ENCODE measurements at places on chromosomes 7 and 10.

DNA sequence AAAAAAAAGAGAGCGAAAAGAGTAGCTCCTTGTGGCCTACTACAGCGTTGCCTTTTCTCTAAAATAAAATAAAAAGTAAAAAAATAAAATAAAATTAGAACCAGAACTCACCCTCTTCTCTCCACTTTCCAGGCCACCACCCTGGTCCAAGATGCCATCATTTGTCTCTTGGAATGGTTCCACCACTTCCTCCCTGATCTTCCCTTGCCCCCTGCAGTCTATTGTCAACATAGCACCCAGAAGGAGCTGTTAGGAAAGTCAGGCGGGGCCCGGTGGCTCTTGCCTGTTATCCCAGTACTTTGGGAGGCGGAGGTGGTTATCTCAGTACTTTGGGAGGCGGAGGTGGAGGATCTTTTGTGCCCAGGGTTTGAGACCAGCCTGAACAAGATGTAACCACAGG is 7.6 kb upstream of the GRID2IP start:
- DNase-seq: peak; percentile 18

DNA sequence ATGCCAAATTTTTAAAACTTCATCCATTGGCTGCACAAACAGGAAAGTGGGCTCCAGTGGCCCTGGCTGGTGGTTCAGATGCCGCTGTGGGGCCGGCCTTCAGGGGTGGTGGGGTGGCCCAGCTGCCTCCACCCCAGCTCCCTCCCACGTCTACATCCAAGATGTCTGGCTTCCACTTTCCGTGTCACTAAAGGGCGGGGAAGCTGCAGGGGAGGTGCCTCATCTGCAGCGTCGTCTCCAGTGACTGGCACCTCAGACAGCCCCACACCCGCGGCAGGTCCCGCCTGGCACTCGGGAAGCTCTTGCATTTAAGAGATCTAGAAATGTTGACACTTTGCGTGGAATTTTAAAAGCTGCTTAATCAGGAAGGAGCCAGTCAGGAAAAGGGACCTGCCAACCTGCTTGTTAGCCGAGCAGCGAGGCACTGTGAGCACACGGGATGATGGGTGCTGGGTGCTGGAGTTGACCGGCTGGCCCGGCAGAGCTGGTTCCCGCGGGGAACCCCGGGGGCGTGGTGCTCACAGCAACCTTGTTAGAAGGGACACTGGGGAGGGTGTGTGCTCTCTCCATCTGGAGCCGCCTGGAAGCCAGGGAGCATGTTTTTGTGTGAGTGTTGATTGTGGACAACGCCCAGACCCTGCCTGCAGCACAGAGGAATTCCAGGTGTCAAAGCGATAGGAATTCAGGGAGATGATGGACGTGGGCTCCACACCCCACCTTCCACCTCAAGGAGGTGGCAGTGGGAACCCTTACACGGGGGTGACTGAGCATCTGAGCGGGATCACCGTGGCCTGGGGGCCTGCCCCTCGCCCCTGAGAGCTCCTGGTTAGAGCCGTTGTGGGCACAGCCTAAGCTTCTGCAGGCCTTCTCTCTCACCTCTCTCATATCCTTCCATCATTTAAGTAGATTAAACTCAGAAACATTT is 320.5 kb downstream of the PTPRN2 start:
- DNase-seq: no peak

- DNase-seq: no peak
These were observed 255.3 kb downstream of the DNAJB9 start for GRCh38 chr7:108824840-108825580.

GRCh38 chr7:29605671-29606070 is 42.0 kb downstream of the PRR15 start:
- no peak for DNase-seq

DNA sequence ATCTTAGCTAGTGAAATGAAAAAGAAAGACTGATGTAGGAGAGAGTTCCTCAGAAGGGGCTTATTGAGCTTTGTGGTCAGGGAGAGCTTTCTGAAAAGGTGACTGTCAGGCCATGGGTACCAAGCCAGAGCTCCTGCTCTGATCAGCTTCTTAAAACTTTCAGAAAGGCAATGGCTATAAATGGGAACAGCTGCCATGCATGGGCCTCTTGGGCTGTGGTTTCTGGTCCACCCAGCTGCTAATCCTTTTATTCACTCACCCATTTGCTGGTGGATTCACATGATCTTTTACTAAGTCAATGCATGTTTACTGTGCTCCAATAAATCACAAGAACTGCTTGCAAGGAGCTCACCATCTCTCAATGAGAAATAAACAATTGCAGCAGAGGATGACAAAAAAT is 60.1 kb upstream of the ZPBP start:
- DNase-seq: no peak

GRCh38 chr10:108899670-108900069 is 1023.6 kb downstream of the XPNPEP1 start:
- DNase-seq: no peak

- DNase-seq: no peak
These were observed 43.6 kb upstream of the BAMBI start for GRCh38 chr10:28633750-28634149.

DNA sequence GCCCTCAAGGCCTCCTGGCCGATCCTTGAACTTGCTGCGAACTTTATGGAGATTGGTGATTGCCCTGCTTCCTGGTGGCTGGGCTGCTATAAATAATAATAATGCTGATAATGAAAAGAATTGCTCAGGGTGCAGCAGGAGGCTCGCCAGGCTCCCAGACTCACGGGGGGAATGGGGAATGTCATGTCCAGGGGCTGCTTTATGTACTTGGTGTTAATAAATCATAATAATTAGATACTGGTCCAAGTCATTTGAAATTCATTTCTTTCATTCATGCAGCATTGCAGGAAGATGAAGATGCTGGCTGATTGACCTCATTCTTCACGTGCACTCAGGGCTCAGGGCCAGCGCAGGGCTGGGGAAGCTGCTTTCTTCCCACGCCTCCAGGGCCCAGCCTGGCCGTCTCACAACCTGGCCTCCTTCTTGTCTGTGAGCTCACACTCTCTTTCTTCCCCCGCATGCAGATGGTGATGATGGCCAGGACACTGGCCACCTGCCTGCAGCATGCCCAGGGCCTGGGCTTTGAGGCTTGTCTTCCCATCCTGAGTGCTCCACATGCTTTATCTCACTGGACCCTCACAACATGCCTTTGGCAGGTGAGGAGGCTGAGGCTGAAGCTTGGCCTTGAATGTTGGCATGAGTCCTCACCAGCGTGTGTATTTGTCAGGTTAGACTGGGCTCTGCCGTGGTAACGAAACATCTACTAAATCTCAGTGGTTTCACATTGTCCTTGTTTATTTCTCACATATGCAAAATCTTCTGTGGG is 138.4 kb upstream of the TNS3 start:
- no peak for DNase-seq

GRCh38 chr10:104317269-104317710 is 21.0 kb downstream of the ITPRIP start:
- DNase-seq: no peak

DNA sequence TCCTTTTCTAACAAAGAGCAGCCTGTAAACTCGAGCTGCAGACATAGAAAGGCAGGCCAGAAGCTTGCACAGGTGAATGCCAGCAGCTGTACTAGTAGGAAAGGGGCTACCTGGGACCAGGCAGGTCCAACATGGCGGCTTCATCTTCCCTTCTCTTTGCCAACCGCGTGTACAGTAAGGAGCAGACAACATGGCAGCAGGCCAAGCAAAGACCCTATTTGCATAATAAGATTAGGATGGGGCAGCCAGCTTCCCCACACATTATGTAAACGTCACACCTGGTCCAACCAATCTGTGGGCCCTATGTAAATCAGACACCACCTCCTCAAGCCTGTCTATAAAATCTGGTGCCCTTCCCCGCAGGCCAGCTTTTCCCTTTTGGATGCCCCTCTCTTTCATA is 1186.5 kb upstream of the AUTS2 start:
- no peak for DNase-seq

DNA sequence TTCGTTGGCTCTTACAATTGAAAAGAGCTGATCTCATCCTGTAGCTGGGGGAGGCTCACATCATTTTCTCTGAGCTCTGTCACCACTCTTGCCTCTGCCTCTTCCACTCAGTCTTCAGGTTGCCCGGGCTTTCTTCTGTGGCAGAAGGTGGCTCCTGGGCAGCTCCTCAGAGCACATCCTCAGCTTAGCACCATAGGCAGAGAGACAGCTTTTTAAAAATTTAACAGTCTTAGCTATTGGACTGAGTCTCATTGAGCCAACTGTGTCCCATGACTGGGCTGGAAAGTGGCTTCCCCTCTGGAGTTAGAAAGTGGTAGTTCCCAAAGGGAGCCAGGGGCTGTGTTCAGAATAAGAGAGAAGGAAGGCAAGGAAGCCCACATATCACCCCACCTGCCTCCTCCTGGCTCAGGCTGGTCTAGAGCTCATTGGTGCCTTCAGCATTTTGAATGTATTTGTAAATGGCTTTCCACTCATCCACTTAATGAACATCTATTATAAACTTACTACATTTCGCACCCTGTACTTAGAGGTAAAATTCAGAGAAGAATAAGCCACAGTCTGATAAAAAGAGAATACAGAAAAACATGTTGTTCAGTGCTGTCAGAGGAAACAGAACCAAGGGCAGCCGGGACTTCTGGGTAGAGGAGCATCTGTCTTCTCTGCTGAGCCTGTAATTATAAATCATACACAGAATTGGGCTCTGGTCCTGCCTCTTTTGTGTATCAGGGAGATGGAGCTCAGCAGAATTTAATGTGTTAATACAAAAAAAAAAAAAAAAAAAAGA is 119.3 kb downstream of the WDFY4 start:
- DNase-seq: no peak

DNA sequence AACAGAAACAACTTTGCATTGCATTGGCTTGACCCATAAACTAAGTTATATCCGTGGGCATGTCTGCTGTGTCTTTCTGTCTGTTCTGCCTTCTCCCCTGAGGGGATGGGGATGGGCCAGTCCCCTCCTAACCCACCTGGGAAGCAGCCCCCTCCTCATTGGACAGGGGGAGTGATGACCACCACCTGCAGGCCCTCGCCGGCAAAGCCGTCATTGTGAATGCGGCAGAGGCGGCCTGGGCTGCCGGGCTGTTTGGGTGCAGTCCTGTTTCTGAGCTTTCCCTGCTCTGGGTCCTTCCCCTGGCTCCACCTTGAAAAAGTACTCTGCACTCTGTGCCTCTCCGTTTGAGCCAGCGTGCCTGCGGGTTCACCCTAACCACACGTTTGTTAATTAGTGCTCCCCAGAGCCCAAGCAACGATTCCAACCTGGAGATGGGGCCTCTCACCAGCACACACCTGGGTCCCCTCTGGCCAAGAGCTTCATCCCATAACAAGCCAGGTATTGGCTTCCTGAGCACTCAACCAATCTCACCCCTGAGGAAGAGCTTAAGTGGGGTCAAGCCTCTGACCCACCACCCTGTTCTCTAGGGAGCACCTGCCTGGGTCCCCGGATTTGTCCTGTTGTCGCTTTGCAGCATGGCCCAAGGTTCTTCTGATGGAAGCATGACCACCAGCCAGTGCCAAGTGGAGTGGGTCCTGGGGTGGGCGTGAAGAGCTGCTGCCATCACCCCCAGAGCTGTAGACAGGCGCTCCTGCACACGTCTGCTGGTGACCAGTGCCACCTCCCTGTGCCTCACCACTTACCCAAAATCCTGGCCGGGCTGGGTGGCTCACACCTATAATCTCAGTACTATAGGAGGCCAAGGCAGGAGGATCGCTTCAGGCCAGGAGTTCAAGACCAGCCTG is 39.4 kb upstream of the ZMIZ2 start:
- DNase-seq: no peak

GRCh38 chr7:18511351-18512140 is 16.0 kb downstream of the HDAC9 start:
- no peak for DNase-seq

DNA sequence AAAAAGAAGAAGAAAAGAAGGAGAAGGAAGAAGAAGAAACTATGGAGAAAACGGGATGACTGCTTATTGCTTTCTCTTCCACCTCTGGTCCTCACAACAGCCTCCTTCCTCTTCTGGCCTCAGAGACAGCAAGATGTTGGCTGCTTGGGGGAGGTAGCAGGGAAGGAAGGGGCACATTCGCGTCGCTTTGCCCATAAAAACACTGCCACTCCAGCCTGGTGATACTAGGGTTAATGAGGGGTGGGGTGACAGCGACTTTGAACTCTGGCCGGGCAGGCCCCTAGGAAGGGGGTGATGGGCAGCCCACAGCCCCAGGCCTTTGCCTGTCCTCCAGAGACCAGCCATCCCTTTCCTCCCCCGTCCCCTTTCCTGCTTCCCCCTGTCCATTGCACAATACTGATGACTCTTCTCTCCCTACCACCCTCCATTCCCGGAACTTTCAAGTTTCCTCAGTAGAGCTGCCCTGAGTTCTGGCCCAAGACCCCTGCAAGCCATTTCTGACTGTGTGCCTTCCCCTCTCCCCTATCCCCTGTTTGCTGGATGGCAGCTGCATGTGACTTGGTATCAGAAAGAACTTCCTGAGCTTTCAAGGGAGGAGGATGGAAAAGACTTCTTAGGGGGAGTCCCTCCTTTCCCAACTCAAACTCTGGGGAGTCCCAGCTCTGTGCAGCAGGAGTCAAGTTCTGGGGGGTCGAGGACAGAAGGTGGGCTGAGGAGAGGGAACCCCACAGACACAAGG is 2.2 kb upstream of the CUEDC2 start:
- no peak for DNase-seq

- DNase-seq: no peak
These were observed 23.9 kb upstream of the CALN1 start for GRCh38 chr7:72435925-72436480.

DNA sequence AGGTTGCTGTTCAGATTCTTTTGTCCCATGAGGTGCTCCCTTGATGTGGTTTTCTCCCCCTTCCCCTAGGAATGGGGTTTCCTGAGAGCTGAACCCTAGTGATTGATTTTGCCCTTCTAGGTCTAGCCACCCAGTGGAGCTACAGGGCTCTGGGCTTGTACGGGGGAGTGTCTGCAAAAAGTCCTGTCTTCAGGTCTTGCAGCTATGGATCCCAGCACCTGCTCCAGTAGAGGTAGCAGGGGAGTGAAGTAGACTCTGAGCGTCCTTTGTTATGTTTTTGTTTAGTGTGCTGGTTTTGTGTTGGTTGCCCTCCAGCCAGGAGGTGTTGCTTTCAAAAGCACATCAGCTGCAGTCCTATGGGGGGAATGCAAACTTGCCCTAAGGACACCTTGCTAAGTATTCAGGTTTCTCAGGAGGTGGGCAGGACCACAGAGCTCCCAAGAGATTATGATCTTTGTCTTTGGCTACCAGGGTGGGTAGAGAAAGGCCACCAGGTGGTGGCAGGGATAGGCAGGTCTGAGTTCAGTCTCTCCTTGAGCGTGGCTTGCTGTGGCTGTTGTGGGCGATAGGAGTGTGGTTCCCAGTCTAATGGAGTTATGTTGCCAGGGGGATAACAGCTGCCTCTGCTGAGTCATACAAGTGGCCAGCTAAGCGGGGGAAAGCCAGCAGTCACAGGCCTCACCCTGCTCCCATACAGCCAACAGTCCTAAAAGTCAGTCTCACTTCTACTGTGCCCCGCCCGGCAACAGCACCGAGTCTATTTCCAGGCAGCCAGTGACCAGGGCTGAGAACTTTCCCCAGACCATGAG is 92.4 kb upstream of the JCAD start:
- no peak for DNase-seq

All from activated T-cell treated with anti-CD3 and anti-CD28 coated beads, Interleukin-2, amount 50 U/mL, for 72 hours (primary cell).